ENCODE measurements at places on chromosomes 6 and 20.

GRCh38 chr20:60371384-60371783, 413.2 kb downstream of the CDH26 start:
- no peak for DNase-seq

GRCh38 chr6:73349311-73349710, 4.8 kb downstream of the DPPA5 start:
- no peak for DNase-seq

GRCh38 chr6:53233309-53233708, 84.7 kb upstream of the GCM1 start:
- DNase-seq, result no peak

GRCh38 chr20:513429-513828, 30.2 kb downstream of the CSNK2A1 start:
- no peak for DNase-seq

GRCh38 chr20:43183536-43184070, 6.1 kb downstream of the PTPRT start:
- no peak for DNase-seq

DNA sequence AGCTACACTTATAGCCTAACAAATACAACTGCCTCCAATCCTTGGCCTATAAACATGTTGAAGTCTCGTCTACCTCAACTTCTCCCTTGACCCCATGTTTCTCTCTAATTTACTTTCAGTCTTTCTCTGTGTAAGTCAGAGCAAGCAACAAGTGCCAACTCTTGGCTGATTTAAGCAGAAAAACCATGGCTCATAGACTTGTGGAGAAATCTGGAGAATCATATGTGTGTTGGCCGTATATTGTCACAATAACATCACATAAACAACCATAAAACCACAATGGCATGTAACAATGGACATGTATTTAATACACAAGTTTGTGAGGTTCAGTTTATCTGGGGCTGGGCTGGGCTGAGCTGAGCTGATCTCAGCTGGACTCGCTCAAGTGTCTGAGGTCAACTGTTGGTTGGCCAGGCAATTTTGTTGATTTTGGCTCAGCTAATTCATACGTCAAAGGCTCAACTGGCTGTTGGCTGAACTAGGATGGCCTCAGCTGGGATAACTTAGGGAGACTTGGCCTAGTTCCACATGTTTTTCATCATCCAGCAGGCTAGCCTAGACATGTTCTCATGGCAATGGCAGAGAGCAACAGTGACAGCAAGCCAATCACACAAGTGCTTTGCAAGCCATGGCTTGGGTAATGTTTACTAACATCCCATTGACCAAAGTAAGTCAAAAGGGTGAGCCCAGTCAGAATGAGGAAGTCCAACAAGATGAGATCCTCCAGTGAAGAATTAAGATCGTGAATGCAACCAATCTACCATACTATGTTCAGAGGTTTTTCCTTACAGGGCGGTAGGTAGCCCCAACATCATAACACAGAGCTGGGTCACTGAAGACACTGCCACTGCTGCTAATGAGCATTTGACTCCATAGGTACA, 12.9 kb upstream of the TBC1D22B start:
- peak; percentile 75 for DNase-seq

DNA sequence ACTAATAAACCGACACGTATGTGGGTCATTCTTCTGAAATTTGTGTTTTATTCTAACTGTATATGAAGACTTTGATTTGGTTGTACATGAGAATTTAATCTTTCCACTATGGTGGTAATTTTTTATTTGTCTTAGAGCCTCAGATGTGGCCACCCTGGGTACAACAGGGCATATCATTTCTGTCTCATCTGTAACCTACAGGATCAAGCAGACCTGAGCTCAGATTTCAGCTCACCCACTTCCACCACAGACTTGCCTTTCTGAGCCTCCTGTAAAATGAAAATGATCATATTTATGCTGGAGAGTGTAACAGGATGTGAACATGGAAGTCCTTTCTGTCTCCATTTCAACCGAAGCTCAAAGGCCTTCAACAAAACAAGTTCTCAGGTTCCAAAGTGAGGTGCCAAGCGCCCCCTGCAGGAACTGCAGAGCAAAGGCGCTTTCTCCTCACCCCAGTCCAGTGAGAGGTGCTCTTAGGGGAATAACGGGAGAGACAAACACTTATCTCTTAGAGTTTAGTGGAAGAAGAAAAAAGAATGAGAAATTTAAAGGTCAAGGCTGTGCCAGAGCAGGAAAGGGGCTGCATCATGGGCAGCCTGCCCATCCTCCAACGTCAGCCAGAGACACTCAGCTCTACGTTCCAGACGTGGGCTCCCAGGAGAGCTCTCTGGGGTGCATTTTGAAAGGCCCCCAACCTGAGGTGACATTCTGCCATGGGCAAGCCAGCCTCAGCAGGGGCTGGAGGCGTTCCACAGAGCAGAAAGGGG, 23.0 kb upstream of the CD24 start:
- peak; percentile 34 for DNase-seq

DNA sequence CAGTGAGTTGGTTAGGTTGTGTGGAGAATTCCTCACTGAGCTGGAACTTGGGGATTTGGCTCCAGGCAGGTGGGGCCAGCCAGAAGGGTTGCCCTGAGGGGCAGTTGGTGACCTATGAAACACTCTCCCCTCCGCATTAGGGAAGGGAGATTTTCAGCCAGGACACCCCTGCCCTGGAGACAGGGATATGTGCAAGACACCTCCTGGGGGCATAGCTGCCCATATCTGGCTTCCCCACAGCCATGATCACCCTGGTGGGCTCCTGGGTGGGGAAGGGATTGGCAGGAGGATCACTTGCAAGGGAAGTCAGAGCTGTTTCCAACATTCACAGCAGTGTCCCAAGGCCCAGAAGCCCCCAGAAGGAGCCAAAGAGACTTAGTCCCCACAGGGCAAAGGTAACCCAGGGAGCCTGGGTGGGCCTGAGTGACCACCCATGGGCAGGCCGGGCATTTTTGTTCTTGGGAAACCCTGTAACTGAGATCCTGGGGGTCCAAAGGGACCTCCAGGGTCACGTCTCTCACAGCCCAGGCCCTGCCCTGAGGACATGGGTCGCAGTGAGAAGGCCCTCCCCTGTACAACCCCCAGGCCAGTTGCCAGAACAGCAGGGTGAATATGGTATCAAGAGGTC, 145.8 kb downstream of the MRPL14 start:
- no peak for DNase-seq

- DNase-seq, result no peak
Observed at GRCh38 chr6:37491171-37491829, 8.4 kb downstream of the CCDC167 start.

DNA sequence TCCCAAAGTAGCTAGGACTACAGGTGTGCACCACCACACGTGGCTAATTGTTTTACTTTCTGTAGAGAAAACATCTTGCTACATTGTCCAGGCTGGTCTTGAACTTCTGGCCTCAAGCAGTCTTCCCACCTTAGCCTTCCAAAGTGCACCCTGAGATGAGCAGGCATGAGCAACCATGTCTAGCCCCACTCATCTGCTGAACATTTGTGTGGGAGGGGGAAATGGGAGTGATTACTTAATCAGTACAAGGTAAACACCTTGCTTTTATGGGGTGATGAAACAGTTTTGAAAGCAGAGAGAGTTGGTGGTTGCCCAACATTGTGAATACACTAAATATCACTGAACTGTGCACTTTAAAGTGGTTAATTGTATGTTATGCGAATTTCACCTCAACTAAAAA, 5.3 kb downstream of the APMAP start:
- peak; percentile 62 for DNase-seq

DNA sequence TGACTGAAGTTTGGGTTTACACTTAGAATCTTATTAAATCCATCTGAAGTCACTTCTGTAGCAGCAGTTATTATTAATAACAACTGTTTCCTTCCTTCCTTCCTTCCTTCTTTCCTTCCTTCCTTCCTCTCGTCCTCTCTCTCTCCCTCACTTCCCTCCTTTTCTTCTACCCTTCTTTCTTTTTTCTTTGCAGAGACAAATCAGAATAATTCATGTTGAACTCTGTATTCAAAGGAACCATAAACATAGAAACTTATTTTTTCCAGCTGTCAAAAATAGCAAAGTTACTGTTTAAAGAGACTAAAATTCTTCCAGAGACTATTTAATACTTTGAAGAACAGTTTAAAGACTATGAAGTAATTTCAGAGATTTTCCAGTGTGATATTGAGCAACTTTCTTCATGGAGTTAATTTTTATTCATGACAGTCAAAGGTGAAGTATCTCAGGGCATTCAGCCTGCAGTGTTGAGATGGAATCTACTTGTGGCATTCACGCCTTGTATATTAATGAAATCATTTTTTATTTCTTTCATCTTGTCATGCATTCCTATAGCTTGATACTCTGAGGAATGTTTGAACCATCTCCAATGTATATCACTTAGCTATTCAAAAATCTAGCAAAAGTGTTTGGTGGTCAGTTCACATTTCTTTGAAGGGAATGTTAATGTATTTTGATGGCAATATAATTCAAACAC, 109.7 kb downstream of the BCAS1 start:
- no peak for DNase-seq

- no peak for DNase-seq
Observed at GRCh38 chr20:59004493-59004762, 2.6 kb downstream of the CTSZ start.

DNA sequence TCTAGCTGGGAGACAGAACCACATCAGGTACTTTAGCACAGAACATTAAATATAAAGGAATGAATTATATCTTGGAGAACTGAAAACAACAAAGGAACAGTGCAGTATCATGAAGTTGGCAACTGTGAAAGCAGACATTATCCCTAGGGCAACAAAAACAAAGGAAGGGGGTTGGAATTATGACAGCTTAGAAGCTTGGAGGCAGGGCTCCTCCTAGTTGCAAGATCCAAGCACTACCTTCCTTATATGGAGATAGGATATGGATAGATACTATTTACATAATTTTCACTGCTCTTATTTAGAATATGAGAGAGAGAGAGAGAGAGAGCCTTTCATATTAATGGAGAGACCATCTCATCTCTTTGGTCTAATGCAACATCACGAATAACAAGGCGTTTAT, 27.0 kb downstream of the TMEM14A start:
- DNase-seq, result no peak

DNA sequence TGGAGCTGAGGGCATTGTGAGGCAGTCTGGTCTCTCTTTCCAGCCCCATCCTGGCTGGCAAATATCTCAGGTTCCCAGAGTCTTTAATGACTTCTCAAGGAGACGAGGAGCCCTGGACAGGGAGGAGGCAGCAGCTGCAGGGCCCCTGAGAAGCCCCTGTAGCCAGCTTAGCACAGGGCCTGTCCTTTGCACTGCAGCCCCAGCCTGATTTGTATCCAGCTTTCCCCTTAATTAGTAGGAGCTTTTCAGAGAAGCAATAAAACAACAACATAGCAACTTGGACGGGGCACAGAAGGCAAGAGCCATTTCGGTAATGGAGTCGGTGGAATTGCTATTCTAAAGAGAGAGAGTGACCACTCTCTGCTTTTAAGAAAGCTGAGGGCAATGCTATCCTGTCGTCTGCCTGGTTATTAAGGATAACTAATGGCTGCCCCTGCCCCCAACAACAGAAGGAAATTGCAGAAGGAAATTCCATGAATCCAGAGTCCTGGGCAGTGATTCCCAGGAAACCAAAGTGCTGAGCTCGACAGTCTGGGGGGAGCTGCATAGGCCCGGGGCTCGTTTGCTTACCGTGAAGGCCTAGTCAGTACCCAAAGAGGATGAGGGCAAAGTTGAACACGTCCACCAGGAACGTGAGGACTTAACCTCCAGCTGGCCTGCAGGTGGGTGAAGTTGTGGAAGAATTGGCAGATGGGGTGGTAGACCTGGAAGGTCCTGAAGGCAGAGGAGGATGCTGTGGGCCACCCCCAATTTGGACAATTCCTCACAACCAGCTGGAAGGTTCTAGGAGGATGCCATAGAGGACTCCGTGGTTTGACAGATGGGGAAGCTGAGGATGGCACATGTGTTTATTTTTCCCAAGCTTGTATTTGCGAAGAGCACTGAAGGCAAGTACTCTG, 50.3 kb downstream of the NPEPL1 start:
- no peak for DNase-seq

DNA sequence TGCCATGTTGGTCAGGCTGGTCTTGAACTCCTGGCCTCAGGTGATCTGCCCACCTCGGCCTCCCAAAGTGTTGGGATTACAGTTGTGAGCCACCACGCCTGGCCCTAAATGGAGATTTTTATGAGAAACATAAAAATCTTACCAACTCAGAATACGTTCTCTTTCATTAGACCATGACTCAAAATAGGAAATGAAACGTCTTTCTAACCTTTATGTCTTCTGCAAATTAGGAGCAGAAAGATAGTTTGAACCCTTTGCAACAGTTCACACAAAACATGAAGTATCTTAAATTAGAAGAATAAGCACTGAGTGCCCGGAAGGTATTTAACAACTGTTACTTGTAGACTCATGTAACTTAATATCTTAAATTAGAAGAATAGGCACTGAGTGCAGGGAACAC, 48.3 kb downstream of the AHI1 start:
- no peak for DNase-seq

- no peak for DNase-seq
Observed at GRCh38 chr6:87742106-87742505, 40.1 kb upstream of the AKIRIN2 start.

DNA sequence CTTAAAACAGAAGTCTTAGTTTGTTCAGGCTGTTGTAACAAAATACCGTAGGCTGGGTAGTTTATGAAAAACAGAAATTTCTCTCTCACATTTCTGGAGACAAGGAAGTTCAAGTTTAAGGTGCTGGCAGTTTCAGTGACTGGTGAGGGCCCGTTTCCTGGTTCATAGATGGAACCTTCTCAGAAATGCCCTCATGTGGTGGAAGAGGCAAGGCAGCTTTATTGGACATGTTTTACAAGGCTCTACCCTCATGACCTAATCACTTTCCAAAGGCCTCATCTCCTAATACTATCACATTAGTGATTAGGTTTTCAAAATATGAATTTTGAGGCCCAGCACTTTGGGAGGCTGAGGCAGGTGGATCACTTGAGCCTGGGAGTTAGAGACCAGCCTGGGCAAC, 2.4 kb downstream of the HEBP2 start:
- peak; percentile 30 for DNase-seq

- DNase-seq, result no peak
Observed at GRCh38 chr6:144362042-144363018, 77.2 kb downstream of the UTRN start.

- DNase-seq, result no peak
Observed at GRCh38 chr6:79895382-79896074, 51.8 kb downstream of the ELOVL4 start.

GRCh38 chr20:32358632-32358882, 426 bp downstream of the ASXL1 start:
- DNase-seq, result no peak

- DNase-seq, result no peak
Observed at GRCh38 chr6:82570083-82570482, 206.5 kb downstream of the TPBG start.

- no peak for DNase-seq
Observed at GRCh38 chr6:27767851-27768250, 144.3 kb downstream of the OR2B2 start.

- no peak for DNase-seq
Observed at GRCh38 chr20:43835944-43836508, 78.6 kb upstream of the TOX2 start.

DNA sequence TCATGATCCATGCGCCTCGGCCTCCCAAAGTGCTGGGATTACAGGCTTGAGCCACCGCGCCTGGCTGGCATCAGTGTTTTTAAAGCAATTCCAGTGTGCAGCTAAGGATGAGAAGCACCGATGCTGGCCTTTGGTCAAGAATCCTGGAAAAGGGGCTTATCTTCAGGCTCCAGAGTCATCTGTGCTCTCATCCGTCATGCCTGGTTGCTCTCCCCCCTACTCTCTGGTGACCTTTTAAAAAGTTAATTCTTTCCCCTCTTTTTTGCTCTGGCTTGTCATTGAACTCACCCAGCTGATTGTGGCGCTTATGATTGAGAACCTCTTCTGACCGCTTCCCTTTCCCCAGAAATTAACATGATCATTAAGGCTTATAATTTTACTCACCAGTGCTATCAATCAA, 28.7 kb downstream of the NR2E1 start:
- DNase-seq, result no peak
